Fibroblast of skin of abdomen (primary cell): ENCODE measurements at places on chromosomes 16 and 17.

GRCh38 chr16:85245307-85246172 lies 133.3 kb upstream of the CIBAR2 start:
- peak; percentile 82 for DNase-seq

- DNase-seq: no peak
Measured at GRCh38 chr17:43439041-43439440, 40.2 kb downstream of the ARL4D start.

GRCh38 chr17:5263441-5263840 lies 18.6 kb upstream of the RABEP1 start:
- no peak for DNase-seq

DNA sequence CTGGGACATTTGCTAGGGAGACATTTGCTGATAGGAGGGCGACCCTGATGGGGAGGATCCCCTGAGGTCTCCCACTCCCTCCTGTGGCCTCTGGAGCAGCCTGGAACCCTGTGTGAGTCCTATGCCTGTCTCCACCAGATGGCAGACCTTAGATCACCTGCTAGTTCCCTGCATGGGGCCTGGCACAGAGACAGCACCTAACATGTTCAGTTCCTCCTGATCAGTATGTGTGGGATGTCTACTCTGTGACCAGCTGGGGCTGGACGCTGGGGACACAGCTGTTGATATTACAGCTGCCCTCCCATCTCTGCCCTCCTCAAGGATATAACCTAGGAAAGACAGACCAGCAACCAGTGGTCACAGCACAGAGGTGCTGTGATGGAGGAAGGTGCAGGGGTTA lies 1.1 kb upstream of the ADCY7 start:
- no peak for DNase-seq

- DNase-seq: no peak
Measured at GRCh38 chr16:66477028-66477515, 50.0 kb downstream of the BEAN1 start.
